ENCODE measurements at places on chromosomes 2 and 18.

DNA sequence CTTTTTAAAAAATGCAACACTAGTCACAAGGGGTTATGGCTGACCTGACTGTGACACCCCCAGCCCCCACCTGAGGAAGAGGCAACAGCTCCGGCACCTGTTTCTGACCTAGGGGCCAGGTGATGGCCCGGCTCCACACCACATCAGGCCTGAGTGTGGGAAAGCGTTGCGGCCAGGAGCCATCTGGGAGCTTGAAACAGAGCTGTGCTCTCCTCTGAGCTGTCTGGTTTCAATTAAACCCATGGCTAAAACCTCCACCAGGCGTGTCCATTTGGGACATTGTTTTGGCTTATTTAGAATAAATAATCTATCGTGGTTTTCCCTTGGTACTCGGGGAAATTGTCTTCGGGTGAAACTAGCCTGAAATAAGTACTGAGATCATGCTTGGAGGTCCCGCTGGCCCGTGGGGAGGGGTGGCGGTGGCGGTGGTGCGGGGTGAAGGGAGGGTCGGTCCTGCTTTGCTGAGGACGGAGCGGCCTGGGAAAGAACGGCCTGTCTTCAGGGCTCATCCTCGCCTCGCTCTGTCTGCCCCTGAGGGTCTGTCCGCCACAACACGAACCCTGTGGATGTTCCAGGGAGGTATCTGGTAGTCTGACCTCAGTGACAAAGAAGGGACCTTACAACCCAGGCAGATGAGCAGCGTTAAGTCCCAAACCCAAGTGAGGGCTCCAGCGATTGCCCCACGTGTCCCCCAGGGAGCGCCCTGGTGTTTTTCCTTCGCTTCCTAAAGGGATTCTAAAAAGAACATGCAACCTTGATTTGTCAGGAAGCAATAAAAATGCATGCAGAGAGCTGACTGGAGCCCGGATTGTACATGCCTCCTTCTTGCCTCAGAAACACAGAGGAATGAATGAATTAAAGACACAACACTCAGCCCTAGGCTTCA, 58.7 kb downstream of the IL1RL2 start:
- DNase-seq, result no peak

DNA sequence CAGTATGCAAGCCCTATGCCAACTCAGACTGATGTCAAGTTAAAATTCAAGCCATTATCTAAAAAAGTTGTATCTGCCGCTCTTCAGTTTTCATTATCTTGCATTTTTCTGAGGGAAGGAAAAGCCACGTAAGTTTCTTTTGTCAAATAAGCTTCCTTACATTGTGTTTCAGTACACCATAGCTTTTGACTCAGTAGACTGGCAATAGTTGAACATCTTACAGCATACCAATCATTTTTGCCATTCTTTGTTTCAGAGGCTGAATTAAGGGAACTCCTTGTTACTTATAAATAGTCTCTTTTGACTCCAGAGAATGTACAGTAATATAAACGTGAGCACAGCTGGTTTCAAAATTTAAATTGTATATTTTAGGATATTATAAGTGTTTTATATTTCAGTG, 120.6 kb downstream of the EHBP1 start:
- DNase-seq, result no peak

DNA sequence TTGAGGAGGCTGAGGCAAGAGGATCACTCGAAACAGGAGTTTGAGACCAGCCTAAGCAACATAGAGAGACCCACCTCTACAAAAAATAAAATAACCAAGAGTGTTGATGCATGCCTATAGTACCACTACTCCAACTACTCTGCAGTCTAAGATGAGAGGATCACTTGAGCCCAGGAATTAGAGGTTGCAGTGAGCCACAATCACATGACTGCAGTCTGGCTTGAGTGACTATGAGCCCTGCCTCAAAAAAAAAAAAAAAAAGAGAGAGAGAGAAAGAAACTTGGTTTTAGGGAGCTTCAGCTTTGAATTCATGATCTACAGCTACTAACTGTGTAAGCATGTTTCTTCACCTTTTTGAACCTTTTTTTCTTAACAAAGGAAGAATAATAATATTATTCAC, 119.9 kb downstream of the HNMT start:
- no peak for DNase-seq

GRCh38 chr2:171317492-171318125, 116.2 kb downstream of the METTL8 start:
- DNase-seq, result no peak

GRCh38 chr2:241482126-241482955, 26.0 kb downstream of the STK25 start:
- no peak for DNase-seq

- DNase-seq, result no peak
These were observed 42.1 kb upstream of the TAF1B start for GRCh38 chr2:9800975-9801726.

- DNase-seq, result no peak
These were observed 84.1 kb downstream of the SMIM21 start for GRCh38 chr18:75343389-75343788.

DNA sequence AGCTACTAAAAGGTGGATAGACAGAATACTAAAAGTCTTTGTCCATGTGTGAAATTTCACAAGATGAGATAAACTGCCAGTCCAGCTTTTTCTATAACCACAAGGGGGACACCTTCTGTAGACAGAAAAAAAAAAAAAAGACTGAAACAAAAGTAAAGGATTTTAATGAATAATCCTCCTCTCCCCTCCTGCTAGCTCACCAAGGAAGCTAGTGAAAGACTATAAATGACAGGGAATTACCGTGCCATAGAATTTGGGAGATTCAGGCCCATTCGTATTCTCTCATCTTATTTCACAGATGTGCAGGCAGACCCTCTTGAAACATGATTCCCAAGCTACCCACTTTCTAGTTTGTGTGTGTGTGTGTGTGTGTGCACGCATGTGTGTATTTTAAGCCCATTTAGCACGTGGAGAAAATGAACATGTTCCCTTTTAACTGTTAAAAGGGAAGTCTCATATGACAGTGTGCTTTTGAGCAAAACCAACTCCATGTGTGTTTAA, 36.3 kb upstream of the SLC8A1 start:
- DNase-seq, result no peak

GRCh38 chr18:28357766-28358401, 181.0 kb upstream of the CDH2 start:
- no peak for DNase-seq
